ENCODE measurements at places on chromosomes 13 and 19.

- no peak for DNase-seq
These were observed 46.8 kb downstream of the MIPEP start for GRCh38 chr13:23842406-23842805.

DNA sequence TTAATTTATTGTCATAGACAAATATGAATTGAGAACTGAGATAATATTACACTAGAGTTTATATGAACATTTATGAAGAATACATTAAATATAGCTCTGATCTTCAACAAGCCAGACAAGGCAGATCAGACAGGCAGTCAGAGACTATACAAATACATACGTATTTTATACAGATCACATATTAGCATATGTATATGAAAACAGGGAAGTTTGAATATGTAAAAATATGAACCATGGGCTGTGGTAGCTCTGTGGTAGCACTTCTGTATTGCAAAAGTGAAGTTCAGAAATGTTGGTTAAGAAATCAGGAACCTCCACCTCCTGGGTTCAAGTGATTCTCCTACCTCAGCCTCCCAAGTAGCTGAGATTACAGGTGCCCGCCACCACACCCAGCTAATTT lies 20.7 kb downstream of the GPR180 start:
- no peak for DNase-seq

DNA sequence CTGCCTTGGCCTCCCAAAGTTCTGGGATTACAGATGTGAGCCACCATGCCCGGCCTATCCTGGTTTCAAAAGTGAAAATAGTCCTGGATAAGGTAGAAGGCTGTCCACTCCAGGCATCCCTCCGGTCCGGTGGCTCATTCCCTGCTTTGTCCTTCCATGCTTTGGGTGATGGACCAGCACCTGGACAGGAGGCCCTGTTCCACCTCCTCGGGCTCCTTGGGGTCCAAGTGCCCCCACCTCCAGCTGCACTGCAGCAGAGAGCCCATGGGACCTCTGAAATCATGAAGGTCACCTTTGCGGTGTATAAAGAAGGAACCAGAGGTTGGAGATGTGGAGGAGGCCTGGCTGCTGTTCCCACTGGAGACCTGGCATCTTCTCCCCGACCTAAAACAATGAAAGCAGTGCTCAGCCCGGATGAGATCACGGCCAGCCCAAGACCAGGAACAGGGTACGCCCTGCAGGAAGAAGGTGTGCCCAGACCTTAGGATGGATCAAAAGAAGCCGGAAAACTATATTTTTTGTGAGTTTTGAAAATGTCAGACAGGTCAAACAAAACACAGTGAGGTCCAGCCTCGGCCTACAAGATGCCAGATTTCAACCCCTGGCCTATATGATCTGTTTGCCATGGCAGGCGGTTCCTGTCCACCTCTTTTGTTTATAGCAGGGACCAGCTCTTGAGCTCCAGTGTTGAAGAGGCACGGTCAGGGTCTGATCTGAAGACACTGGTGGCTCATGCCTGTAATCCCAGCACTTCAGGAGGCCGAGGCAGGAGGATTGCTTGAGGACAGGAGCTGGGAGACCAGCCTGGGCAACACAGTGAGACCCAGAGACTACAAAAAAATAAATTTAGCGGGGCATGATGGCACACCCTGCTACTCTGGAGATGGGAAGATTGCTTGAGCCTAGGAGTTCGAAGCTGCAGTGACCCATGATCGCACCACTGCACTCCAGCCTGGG lies 5.8 kb downstream of the LSR start:
- DNase-seq = no peak

GRCh38 chr13:77218274-77218673 lies 108.6 kb downstream of the MYCBP2 start:
- DNase-seq = no peak

GRCh38 chr13:105207572-105208293 lies 1327.7 kb downstream of the EFNB2 start:
- DNase-seq = no peak

DNA sequence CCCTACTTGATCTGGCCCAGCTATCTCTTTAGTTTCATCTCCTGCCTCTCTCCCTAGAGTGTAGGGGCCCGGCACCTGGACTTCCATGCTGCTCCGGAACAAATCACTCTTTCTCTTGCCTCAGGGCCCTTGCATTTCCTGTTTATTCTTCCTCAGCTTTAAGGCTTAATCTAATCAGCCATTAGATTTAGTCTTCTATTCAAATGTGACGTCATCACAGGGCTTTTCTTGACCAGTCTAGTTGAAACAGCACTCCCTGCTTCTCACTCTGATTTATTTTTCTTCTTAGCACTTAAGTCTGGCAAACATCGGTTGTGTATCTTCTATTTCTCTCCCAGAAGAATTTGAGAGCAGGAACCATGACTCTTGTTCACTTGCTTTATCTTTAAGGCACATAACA lies 564.1 kb downstream of the EFNB2 start:
- DNase-seq = no peak

DNA sequence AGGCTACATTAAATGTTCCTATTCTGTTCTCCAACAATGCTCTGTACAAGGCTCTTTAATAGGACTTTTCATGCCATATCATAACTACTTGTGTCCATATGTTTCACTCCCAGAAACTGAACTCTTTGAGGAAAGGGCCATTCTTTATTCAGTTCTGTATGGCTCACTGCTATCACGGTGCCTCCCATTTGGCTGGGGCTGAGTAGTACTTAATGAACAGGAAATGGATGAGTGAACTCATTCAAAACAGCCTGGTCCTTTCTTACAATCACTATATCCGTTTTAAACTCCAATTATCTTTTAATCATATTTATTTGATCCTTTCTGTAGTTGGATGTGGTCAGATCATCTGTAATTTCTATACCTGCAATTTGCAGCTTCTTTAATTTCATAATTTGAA lies 410.6 kb downstream of the TBC1D4 start:
- DNase-seq = no peak

- DNase-seq = no peak
These were observed 78.9 kb upstream of the FLT1 start for GRCh38 chr13:28573595-28574373.

DNA sequence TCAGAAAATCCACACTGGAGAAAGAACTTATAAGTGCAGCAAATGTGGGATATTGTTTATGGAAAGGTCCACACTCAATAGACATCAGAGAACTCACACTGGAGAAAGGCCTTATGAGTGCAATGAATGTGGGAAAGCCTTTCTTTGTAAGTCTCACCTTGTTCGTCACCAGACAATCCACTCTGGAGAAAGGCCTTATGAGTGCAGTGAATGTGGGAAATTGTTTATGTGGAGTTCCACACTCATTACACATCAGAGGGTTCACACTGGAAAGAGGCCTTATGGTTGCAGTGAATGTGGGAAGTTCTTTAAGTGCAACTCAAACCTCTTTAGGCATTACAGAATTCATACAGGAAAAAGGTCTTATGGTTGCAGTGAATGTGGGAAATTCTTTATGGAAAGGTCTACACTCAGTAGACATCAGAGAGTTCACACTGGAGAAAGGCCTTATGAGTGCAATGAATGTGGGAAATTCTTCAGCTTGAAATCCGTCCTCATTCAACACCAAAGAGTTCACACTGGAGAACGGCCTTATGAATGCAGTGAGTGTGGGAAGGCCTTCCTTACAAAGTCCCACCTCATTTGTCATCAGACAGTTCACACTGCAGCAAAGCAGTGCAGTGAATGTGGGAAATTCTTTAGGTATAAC lies 12.0 kb upstream of the ZNF548 start:
- DNase-seq = no peak

DNA sequence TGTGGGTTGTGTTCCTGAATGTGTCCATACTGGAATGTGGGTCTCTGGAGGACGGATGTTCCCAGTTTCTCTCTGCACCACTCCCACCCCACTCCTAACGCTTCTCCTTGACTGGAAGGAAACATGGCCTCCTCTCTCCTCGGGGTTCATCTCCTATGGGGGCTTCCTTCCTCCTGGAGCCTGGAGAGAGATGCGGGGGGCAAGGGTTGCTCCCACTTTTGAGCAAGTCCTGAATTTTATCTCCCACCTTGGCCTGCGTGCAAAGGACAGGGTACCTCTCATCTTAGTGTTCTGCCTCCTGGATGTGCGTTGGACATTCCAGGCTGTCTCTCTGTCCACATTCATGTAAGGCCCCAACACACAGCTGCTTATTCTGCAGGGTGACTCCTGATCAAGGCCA lies 52.5 kb upstream of the UQCRFS1 start:
- DNase-seq = no peak

Data from activated naive CD4-positive, alpha-beta T cell treated with anti-CD3 and anti-CD28 coated beads, Interleukin-2, amount 10 ng/mL, durations not matched to agents 7 days and 5 days (primary cell).